ENCODE measurements at places on chromosomes 6 and 20.

GRCh38 chr6:16669227-16669626, 92.0 kb downstream of the ATXN1 start:
- DNase-seq = peak; percentile 58

GRCh38 chr20:37988306-37988954, 44.8 kb downstream of the TTI1 start:
- DNase-seq = no peak

GRCh38 chr6:32664827-32665362, 1.6 kb downstream of the HLA-DQB1 start:
- DNase-seq = no peak

DNA sequence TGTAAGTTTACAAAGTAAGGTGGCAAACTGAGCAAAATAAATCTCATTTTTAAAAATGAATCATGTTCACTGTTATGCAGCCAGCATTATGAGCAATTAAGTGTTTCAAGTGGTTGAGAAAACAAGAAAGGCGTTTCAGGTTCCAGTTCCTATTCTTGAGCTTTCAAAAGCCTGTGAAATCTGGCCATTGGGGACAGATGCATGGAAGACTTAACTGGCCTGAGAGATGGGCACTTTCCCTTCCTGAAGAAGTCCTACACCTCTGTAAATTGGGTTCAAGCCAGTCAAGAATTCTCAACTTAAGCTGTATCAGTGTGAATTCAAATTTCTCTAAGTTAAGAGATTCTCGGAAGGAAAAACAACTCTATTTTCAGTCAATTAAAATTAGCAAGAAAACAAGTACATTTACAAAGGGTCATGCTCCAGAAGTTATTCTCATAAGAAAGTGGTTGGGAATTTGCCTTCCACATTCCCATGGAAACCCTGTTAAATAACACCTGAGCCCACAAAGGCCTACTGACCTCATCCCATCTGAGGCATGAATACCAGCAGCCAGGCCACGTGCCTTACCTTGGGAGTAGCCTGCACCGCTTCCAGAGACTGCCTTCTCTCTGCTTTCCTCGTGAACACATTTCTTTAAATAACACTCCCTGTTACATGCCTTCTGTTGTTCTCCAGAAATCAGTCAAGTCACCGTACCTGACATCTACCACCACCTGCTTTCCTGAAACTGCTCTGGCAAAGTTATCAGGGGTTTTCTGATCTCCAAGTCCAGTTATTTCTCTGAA, 19.4 kb downstream of the MAP3K5 start:
- DNase-seq = no peak

GRCh38 chr6:144619966-144620365, 334.8 kb downstream of the UTRN start:
- DNase-seq = no peak

GRCh38 chr20:14583413-14583812, 246.0 kb upstream of the FLRT3 start:
- no peak for DNase-seq

- DNase-seq = no peak
Observed at GRCh38 chr20:63680427-63680826, 16.0 kb upstream of the TNFRSF6B start.

GRCh38 chr6:53794137-53794719, 577 bp upstream of the LRRC1 start:
- DNase-seq = peak; percentile 53

- no peak for DNase-seq
Observed at GRCh38 chr6:126051791-126052190, 65.5 kb downstream of the TRMT11 start.

- no peak for DNase-seq
Observed at GRCh38 chr6:153340568-153340967, 209.5 kb upstream of the RGS17 start.

GRCh38 chr20:62267543-62267942, 29.2 kb downstream of the OSBPL2 start:
- no peak for DNase-seq

- no peak for DNase-seq
Observed at GRCh38 chr20:52923123-52923937, 48.8 kb upstream of the TSHZ2 start.

DNA sequence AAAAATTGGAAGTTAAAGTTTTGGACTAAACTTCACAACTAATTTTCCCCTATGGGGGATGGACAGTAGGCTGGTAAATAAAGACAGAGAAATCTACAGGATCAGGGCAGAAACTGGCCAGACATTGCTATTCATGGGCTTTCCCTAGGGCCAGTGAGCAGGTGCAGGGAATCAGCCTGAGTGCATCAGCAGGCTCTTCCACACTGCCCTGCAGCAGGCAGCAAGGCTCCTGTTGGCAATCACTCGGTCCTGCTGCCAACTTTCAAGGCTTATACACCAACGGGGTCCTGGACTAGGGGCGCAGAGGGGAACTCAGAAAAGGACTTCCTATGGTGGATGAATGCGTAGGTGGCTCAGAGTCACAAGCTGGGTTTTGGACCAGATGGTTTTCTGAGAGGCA, 59.8 kb upstream of the NHSL1 start:
- DNase-seq = no peak

GRCh38 chr20:44643596-44644229, 7.8 kb downstream of the ADA start:
- DNase-seq = peak; percentile 34
